Bladder microvascular endothelial cell (primary cell): ENCODE measurements at places on chromosomes 13 and 19. TPM values are rescaled to one million over a fixed set of nuclear protein-coding genes. Genes with fewer than 3 reads are reported as not detected.

Gene NANOS3
- 0.94 TPM in 1 of 2 replicates, not detected in the other for total RNA-seq

Gene NLRP9
- total RNA-seq: not detected in 2 replicates

Gene CBLC
- total RNA-seq: 0.06 TPM in 1 of 2 replicates, not detected in the other

Gene TPTE2
- not detected in 2 replicates for total RNA-seq

Gene RGL3
- 0.16 and 2.9 TPM in 2 replicates for total RNA-seq

Gene TMEM190
- not detected in 2 replicates for total RNA-seq

Gene CCL25
- total RNA-seq: not detected in 2 replicates

Gene ZNF878
- total RNA-seq: 0.31 and 0.32 TPM in 2 replicates

Gene ARL11
- total RNA-seq: 0.25 and 1.1 TPM in 2 replicates

Gene CD209
- total RNA-seq: not detected in 2 replicates

Gene MAG
- total RNA-seq: 0.69 and 5.0 TPM in 2 replicates

Gene LILRA1
- not detected in 2 replicates for total RNA-seq

Gene ZNF135
- total RNA-seq: 0.97 and 2.6 TPM in 2 replicates

Gene HMGB1
- total RNA-seq: 269 and 291 TPM in 2 replicates

Gene ZNF626
- 5.0 and 10.3 TPM in 2 replicates for total RNA-seq

Gene ZNF473
- total RNA-seq: 6.2 and 7.6 TPM in 2 replicates

Gene FPR1
- not detected in 2 replicates for total RNA-seq

Gene ZNF546
- 2.6 and 7.9 TPM in 2 replicates for total RNA-seq

Gene PEAK3
- total RNA-seq: 0.25 TPM in 1 of 2 replicates, not detected in the other

Gene NCAN
- total RNA-seq: not detected in 2 replicates

Gene POU4F1
- under 0.01 and 0.06 TPM in 2 replicates for total RNA-seq

Gene ERICH4
- total RNA-seq: not detected in 2 replicates

Gene WDR87
- not detected in 2 replicates for total RNA-seq

Gene C13orf42
- not detected in 2 replicates for total RNA-seq

Gene ZNF600
- 1.8 and 5.6 TPM in 2 replicates for total RNA-seq
